ENCODE measurements at places on chromosomes 6 and 20. TPM values are rescaled to one million over a fixed set of nuclear protein-coding genes. Genes with fewer than 3 reads are reported as not detected.

LHFPL5 gene
- total RNA-seq: not detected

MBOAT1 gene
- total RNA-seq: 0.16 TPM

PDYN gene
- total RNA-seq: not detected

CRISP1 gene
- not detected for total RNA-seq

OOEP gene
- not detected for total RNA-seq
